ENCODE measurements at places on chromosomes 3 and 15.

GRCh38 chr3:32320080-32320479, 71.6 kb upstream of the CMTM7 start:
- DNase-seq = no peak

DNA sequence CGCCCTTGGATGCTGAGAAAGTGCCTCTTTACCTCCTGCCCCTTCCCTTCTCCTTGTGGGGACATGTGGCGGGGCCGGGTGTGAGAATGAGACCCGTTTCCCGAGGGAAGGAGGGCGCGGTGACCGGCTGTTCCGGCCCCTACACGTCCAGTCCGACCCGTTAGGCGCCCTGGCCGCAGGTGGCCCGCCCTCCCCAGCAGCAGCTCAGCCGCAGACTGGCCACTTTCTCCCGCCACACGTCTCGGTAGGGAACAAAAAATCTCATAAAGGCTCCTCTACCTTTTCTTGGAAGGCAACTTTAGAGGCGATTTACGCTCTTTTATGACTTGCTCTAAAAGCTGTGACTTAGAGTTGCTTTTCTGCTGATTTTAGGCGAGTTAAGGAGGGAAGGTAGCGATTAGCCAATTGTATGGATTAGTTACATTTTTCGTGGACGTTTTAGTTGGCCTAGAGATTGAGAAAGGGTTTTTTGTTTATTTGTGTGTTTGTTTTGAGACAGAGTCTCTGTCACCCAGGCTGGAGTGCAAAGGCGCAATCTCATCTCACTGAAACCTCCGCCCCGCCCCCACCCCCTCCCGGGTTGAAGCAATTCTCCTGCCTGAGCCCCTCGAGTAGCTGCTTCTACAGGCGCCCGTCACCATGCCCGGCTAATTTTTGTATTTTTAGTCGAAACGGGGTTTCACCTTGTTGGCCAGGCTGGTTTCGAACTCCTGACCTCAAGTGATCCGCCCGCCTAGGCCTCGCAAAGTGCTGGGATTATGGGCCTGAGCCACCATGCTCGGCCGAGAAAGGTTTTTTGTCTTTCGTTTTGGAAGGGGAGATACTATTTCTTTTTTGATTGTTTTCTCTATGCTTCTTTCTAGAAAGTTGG, 8.3 kb upstream of the PGPEP1L start:
- DNase-seq = no peak

- DNase-seq = peak; percentile 35
Measured at GRCh38 chr15:55587321-55588069, 650 bp downstream of the PYGO1 start.

GRCh38 chr3:139505829-139506386, 29.6 kb upstream of the RBP2 start:
- no peak for DNase-seq

- no peak for DNase-seq
Measured at GRCh38 chr3:73270839-73271483, 209.5 kb downstream of the EBLN2 start.
